Activated CD4-positive, alpha-beta T cell treated with anti-CD3 and anti-CD28 coated beads, Interleukin-2, amount 10 ng/mL, durations not matched to agents 24 days and 14 days (primary cell): ENCODE measurements at places on chromosomes 5 and 9. TPM values are rescaled to one million over a fixed set of nuclear protein-coding genes. Genes with fewer than 3 reads are reported as not detected.

DNA sequence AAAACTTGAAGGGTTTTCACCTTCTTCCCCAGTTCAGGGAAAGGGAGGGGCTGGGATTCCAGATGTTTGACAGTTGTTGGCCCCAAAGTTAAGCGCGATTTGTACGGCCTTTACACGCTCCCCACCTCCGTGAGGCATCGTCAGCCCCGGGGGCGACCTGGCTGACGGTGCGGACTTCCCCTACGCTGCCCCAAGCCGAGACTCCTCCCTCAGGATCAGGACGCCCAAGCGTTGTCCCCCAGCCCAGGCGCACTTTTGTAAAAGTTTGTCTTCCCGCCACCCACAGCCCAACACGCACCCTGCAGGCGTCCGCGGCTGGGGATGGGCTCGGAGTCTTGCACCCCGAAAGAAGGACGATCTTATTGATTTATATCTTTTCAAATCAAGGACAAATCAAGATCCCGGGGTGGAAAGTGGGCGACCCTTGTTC is 713 bp downstream of the MOB3B start:
- DNase-seq: peak; percentile 83

DNA sequence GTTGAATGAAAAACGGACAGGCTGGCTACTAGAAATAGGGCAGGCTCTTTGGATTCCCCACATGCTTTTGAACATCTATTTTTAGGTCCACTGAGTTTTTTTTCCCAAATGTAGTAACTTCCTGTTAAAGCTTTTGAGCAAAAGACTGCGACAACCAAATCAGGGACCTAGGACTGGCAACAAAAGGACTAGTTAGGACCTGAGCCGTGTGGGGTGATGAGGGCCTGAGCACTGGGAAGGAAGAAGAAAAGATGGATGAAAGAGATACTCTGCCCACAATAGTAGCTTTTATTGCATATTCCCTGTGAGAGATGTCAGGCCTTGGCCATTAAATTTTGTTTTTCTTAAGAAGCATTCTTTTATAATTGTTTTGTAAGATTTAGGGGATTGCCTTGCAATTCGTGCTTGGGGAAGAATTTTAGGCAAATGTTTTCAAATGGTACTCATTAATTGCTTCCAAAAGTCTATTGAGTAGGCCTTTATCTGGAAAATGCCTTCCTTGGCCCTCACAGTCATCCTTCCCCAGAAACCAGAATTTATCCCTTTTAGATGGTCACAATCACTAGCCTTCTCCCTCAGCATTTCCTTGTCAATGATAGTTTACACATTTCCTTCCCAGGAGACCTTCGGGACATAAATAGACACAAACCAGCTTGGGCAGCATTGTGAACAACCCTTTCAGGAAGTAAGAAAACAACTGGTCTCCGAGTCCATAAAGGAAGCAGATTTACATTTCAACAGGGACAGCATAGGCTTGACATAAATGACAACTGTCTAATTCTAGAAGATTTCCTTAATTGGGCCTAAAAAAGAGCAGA is 166.5 kb downstream of the RMI1 start:
- DNase-seq: peak; percentile 36

DNA sequence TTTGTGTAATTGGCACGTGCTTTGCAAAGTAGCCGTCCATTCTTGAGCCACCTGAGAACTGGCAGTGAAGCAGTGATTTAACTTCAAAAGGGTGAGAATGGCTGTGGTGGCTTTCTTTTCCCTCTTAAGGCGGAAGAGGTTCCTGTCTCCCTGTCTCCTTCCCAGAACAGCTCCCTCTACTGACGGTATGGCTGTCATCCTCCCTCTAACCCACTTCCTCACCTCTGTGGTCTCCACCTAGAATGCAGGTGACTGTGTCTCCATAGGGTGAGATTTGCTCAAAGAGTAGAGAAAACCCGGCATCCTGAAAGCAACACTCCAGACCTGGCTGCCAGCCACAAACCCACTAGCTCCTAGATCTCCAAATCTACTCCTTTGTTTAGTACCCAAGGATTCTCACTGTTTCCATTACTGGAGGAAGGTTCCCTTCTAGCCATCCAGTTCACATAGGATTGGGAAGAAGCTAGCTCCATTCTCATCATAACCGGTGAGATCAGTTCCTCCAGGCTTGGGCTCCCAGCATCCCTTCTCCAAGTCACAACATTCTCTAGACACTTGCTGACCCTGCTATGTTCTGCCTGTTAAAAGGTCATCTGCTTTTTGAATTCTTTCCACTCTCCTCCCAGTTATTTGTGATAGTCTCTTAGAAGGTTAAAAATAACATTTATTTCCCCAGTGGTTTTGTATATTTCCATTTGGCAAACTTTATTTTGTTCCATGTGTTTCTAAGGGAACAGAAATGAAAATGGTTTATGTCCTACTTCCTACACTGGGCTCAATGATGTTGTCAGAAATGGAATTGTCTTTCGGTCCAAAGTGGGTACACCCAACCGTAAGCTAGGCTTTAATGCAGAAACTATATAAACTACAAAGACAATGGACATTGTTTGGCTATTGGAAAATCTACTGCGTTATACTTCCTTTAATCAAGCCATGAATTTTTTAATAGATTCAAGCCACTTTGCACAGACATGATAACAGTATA is 269.4 kb downstream of the CWC27 start:
- peak; percentile 67 for DNase-seq

DNA sequence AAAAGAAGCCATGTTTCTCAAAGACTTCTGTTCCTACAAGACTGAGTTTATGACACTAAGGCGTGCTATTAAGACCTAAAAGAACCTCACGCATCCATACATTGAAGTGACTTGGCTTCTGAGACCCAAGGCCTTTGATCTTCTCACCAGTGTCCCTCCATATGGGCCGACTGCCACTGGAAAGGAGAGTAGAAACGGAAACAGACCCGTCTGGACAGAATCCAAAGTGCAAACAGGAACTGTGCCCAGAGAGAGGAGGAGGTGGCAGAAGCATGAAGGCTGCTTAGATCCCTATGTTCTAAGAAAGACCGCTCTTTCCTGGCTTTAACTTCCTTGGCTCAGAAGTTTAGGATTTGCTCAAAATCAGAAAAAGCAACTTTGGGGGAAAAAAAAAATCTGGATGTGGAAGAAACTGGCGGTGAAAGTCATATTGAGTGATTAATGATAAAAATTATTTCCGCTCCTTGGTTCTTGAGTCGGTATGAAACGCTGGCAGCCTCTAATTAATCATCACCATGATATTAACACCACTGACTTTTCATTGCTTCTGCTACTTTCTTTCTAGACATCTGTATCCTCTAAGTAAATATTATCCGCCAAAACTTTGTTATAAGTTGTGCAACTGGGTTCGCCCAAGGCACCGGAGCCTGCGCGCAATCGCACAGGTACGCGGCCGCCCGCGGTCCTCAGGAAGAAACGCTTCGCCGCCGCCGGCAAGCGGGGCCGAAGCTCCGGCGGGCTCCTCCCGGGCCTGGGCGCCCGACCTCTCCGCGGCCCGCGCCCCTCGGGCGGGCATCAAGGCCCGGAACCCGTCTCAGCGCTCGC is 726 bp downstream of the DAP start:
- DNase-seq: peak; percentile 70

The LCN9 gene
- not detected in 2 replicates for total RNA-seq

The SPINK4 gene
- not detected in 2 replicates for total RNA-seq
